Activated naive CD4-positive, alpha-beta T cell (primary cell): ENCODE measurements at places on chromosomes 12 and 14.

GRCh38 chr14:56650979-56651378, 71.4 kb downstream of the TMEM260 start:
- no peak for DNase-seq

DNA sequence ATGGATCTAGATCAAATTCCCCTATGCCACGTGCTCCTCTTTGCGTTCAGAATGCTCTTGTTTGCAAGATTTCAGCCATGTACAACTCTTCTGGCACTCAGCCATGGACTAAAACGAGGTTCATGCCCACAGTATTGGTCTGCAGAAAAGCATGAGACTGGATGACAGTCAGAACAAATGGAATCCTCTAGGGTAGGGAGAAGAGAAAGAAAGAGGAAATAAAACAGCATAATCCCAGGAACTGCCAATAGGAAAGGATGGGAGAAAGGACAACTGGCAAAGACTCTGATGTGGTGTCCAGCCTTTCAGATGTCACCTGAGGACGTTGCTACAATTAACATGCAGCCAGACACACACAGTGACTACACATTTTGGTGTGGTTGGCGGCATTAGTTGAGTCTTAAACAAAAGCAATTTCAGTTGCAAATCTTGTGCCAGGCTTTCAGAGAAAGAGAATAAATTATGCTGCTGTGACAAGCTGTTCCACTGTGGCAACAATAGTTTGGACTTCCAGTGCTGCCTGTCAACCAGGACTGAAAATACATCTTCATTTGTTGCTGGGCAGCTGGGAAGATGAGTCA, 338.0 kb downstream of the RGS6 start:
- no peak for DNase-seq

- DNase-seq = no peak
Measured at GRCh38 chr14:101087614-101088394, 184.3 kb upstream of the RTL1 start.

- DNase-seq = no peak
Measured at GRCh38 chr12:109573914-109574244, 285 bp downstream of the MVK start.

DNA sequence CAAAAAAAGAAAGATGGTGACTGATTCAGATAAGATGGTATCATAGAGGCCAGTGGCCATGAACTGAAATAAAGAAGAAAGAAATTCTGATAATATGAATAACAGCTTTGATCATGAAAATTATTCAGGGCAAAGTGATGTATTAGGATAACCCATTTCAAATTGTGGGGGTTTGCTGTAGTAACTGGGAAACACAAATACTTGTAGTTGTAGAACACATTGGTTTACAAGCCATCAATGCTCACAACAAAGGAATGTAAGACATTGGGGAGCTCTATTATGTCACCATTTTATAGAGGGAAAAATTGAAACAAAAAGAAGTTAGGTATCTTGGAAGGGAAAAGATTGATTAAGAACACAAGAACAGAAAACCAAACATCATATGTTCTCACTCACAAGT, 140.4 kb upstream of the FRMD6 start:
- no peak for DNase-seq

DNA sequence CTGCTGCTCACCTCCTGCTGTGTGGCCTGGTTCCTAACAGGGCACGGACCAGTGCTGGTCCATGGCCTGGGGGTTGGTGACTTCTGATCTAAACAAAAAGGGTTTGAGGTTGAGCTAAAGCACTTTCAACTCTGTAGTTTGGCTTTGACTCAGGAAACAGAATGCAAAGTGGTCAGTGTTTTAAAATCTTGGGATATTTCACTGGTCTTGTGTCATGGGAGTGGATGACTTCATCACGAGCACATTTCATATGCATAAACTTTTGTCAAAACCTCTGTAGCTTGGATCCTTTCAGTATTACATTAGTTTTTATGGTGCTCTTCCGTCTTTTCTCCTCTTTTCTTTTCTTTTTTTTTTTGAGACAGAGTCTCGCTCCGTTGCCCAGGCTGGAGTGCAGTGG, 25.6 kb downstream of the FAM161B start:
- no peak for DNase-seq

- DNase-seq = peak; percentile 38
Measured at GRCh38 chr12:7638760-7639555, 26.8 kb downstream of the APOBEC1 start.

DNA sequence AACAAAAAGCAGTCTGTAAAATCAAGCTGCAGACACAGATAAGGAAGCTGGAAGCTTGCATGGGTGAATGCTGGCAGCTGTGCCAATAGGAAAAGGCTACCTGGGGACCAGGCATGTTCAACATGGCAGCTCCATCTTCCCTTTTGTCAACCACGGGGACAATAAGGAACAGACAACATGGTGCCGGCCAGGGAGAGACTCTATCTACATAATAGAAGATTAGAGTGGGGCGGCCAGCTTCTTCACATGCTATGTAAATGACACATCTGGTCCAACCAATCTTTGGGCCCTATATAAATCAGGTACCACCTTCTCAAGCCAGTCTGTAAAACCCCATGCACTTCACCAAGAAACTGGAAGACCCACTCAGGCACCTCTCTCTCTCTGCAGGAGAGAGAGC, 157.6 kb downstream of the SUDS3 start:
- DNase-seq = no peak

DNA sequence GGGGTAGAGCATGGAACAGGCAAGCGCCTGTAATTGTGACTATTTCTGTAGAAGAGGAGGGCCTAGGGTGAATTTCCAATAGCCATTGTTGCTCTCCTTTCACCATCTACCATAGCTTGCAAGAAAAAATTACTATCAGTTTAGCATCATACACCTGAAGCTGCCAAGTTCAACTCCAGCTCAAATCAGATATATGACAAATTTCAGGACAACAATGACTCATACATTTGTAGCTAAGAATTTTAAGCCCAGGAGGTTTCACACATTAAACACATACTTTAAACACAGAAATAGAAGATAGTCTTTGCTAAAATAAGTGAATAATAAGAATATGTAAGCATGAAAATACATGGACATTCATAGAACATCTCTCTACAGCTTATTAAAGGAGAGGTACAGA, 17.6 kb upstream of the G2E3 start:
- DNase-seq = no peak

- DNase-seq = no peak
Measured at GRCh38 chr14:61526405-61527312, 168.7 kb upstream of the HIF1A start.

GRCh38 chr12:121590476-121591143, 9.8 kb upstream of the KDM2B start:
- DNase-seq = peak; percentile 30
